ENCODE measurements at places on chromosomes 4 and X.

DNA sequence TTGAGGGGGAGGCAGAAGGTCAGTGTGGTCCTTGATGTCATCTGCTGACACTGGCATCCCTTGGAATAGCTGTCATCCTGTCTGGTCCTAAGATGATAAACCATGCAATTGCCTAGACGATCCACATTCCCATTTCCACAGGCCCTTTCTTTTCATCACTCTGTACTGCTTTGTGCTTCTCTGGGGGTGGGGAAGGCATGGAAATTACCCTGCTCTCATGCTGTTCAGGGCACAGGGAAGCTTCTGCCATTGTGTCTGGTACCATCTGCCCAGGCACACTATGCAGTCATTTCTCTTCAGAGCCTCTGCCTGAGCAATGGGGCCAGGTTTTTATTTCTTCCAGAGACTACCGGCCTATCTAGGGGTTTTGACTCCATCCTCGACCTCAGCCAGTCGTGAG, 49.7 kb upstream of the ELOVL6 start:
- no peak for DNase-seq

- DNase-seq: no peak
Measured at GRCh38 chrX:76920607-76921006, 493.1 kb downstream of the MAGEE1 start.

DNA sequence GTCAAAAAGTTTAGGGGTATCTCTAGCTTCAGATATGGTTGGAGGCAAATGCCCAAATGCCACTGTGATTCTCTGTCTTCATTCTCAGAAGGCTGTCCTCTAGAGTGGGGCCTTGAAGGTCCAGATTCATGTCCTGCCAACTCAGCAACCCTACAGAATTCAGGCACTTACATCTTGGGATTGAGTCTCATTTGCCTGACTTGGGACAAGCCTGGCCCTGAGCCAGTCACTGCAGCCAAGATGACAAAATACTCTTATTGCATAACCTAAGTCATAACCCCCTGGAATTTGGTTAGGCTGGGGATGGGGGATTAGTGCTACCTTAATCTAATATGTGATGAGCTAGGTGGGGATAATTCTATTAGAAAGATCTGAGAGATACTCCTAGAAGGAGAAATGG, 100.5 kb downstream of the AREG start:
- DNase-seq: peak; percentile 46

DNA sequence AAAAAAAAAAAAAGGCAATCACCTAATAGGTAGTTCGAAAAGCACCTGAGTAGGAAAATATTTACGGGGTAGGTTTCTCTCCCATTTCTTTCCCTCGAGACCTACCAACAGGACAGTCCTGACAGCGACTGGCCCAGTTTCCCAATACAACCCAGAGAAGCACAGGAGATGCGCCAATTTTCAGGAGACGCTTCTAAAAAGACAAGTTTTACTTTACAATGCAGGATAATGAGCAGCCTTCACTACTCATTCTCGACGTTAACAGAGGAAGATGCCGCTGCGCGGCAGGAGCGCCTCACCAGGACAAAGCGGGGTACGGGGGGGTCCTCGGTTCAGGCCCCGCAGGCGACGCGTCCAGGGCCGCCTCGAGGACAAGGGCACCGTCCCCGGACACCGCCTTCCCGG, 708 bp downstream of the BCLAF3 start:
- peak; percentile 5 for DNase-seq

DNA sequence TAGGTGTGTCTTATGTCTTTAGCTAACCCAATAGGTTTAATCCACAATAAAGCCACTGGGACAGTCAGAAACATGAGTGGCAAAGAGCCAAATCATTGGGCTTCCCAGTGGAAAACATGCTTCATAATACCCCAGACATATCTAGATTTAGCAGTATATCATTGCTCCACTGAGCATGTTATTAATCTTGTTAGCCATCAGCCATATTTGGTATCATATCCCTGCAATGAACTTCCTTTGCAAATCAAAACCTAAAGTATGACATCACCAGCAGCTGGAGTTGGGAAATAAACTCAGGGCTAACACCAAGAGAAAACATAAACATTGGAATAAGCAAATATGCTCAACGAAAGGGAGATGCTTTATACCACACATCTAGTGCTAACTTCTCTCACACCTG, 280.8 kb upstream of the NOCT start:
- peak; percentile 85 for DNase-seq

GRCh38 chr4:73068491-73069337, 802 bp downstream of the COX18 start:
- peak; percentile 48 for DNase-seq

Measured in iris pigment epithelial cell (primary cell).